ENCODE measurements at places on chromosomes 5 and 9.

GRCh38 chr9:80218328-80218727 is 646.6 kb downstream of the TLE4 start:
- DNase-seq: no peak

DNA sequence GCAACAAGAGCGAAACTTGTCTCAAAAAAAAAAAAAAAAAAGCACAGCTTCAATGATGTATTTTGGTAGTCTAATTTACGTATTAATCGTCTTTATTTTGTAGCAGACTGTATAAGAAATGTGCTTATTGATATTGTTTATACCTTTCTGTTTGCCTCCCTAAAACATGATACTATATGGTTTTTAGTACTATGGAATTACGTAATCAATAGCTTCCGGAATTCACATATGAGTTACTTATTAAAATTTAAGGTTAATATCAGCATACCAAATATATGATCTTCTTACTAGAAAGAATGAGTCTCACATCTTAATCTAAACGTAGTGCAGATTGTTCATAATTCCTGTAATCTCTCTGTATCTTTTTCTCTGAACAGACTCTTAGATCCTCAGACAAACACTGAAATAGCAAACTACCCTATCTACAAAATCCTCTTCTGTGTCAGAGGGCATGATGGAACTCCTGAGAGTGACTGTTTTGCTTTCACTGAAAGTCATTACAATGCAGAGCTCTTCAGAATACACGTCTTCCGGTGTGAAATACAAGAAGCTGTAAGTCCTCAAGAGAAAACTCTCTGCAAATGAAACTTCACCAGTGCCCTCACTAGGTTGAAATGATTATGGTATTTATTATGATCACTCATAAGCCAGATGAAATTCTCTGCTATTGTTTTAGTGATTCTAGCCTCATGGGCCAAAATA is 44.4 kb upstream of the GPR21 start:
- no peak for DNase-seq

GRCh38 chr9:27162045-27162444 is 53.0 kb downstream of the TEK start:
- no peak for DNase-seq

DNA sequence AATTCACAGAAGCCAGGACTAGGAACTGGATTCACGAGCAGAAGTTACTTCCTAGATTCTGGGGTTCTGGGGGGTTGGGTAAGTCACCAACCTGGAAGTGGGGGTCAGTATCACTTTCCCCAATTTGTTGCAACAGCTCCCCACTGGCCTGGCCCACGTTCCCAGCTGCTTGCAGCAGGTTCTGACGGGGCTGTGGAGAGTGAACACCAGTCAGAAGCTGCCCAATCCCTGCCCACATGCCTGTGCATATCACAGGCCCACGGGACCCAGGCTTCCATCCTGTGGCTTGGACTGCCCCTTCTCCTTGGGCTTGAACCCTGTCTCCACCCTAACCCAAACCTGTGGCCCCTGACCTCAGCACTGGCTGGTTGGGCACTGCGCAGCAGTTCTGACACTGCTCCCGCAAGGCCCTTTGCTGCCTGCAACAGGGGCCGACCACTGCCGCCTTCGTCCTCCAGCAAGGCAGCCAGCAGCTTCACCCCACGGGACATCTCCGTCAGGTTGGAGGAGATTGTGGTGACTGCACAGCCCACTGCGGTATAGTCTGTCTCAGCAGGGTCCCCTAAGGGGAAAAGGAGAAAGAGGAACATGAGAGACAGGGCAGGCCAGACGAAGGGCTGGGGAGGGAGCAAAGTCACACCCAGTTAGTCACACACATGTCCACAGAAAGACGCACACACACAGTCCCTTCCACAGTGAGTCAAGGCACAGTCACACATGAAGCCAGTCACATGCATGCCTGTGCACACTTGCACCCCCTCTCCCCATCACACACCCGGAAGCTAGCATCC is 13.1 kb downstream of the TLN1 start:
- no peak for DNase-seq

DNA sequence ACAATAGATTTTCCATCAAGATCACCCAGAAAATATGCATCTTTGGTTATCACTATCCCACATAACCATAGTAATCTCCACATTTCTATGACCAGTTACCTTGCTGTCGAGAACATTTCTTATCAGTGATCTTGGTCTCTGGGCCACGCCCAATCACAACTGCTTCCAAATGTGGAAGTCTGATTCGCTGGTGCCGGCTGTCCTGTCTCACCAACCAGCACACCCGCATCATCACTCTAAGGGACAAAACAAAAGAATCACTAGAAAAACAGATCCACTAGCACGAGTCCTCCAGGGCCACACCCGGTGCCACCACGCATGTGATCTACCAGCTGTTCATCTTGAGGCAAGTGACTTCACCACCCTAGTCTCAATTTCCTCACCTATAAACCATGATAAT is 11.8 kb downstream of the APTX start:
- no peak for DNase-seq

DNA sequence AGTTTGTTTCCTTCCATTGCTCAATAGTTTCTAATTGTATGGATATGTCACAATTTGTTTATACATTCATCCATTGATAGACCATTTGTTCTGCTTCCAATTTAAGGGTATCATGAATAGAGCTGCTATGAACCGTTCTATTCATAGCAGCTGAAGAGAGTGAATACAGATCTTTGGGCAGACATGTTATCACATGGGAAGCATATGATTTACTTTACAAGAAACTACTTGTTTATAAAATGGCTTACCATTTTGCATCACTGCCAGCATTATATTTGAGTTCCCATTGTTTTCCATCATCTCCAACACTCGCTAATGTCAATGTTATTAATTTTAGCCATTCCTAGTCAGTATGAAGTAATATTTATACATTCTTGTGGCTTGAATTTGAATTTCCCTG is 549.0 kb downstream of the MAT2B start:
- no peak for DNase-seq

- no peak for DNase-seq
Measured at GRCh38 chr5:151618907-151619306, 27.8 kb upstream of the FAT2 start.

GRCh38 chr9:26500471-26500870 is 392.1 kb downstream of the CAAP1 start:
- no peak for DNase-seq

GRCh38 chr5:110476164-110476563 is 250.3 kb downstream of the TMEM232 start:
- DNase-seq: no peak

GRCh38 chr9:14238518-14238917 is 75.4 kb downstream of the NFIB start:
- no peak for DNase-seq

GRCh38 chr5:116613445-116613844 is 38.8 kb upstream of the SEMA6A start:
- no peak for DNase-seq

DNA sequence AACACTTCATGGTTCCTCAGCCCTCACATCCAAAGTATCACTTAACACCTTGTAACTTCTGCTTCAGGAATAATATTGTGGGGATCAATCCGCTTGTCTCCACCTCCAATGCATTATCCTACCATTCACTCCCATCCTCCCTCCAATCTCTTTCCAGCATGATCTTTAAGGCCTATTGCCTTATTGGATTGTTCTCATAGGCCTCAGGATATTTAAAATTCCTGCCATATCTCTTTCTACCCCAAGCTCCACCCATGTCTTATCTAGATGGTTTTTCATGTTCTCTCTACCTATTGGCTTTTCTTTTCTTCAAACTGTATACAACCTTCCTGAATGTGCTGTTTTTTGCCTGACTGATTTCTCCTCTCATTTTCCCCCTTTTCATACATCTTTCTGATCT is 7.2 kb downstream of the KDM4C start:
- DNase-seq: no peak

DNA sequence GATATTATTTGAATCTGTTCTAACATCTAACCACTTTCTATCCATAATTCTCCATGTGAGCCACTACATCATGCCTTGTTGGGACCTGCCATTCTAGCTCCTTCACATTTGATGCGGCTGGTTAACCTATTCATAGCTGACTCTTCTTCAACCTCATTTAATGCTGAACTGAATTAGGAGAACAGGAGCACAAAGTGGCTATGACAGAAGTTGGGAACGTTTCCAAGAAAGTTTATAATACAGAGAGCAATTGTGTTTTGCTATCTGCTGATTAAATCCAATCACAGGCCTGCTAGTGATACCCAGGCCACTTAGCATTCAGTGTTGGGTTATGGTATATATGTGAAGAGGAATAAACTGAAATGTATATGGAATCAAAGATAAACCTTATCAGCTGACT is 440.3 kb downstream of the PTPRD start:
- no peak for DNase-seq

- DNase-seq: no peak
Measured at GRCh38 chr5:91190314-91190690, 192.8 kb downstream of the ARRDC3 start.

DNA sequence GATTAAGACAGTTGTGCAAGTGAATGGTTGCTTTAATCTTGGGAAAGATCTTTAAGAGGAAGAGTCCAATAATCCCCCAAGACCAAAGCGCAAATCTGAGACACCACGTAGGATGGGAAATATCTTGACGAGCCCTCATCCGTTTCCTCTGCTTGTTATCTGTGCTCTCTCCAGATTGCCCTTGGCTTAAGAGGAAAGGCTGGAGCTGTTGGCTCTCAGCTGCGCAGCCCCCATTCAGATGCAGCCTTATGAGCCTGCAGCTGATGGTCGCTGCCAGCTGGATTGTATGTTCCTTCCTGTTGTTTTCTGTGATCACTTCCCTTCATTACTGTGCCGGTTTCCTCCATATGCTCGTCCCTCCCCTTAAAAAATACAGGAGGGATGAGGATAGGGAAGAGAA is 47.7 kb downstream of the PWWP2A start:
- no peak for DNase-seq

DNA sequence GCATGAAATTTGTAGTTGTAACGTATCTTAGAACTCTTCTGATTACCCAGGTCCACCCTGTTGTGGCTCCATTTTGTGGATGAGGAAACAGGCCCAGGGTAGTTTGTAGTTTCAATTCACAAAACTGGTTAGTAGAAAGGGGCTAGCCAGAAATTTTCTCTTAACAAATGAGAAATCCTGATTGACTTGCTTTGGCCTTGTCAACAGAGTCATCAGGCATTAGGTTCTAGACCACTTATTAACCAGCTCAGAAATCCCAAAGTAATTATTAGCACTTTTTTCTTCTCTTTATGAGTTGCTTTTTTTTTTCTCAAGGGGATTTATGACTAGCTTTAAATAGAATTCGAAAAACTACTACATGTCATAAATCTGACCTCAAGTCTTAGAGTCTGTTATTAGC is 160.2 kb downstream of the SH3GL2 start:
- no peak for DNase-seq

GRCh38 chr5:10059980-10060379 is 189.7 kb downstream of the ATPSCKMT start:
- DNase-seq: no peak

DNA sequence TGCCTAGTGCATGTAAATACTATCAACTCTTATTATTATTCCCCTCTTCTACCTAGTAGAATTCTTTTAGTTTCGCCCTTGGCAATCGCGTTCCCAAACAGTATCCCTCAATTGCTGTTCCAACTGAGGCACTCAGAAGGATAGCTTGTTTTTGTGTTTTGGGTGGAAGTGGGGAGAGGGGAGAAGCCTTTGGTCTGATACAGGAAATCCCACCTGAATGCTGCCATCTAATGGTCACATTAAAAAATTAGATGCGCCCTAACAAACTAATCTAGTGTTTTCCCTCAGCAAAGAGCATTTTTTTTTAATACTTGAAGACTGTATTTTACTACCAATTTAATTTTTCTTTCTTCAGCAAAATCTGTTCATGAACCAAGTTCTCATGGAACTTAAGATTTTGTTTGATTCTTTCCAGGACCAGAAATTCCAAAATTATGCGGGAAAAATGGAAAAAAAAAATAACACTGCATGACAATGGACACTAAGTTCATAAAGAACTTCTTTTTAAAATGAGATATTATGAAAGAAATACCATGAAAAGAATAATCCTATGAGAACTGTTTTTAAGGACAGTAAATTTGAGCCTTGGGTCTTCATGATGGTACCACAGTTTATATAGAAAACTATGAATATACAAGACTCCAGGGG is 22.2 kb upstream of the GLDC start:
- DNase-seq: no peak

DNA sequence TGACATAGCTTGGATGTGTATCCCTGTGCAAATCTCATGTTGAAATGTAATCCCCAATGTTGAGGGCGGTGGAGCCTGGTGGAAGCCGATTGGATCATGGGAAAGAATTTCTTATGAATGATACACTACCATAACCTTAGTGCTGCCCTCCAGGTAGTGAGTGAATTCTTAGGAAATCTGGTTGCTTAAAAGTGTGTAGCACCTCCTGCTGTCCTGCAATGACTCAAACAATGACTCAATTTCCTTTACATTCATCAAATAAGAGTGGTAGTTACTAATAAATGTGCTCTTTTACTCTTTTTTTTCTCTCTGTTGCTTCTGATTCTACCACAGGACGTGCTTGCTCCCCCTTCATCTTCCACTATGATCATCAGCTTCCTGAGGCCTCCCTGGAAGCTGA is 1696.0 kb upstream of the CDH9 start:
- DNase-seq: no peak

DNA sequence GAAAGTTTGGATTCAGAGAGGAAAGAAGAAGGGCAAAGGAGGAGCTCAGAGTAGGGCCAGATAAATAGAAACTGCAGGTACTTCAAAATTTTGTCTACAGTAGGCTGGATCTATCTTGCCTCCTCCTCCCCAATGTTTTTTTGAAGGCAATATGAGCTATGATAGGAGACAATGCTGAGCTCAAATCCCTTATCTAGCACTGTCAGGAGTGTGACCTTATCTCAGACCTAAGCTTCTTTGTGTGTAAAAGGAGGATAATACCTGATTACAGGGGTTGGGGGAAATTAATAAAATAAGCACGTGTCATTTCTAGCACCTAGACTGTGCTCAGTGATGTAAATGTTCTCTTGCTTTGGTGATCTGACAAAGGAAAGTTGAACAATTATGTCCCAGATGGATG is 137.8 kb upstream of the CD180 start:
- DNase-seq: no peak

DNA sequence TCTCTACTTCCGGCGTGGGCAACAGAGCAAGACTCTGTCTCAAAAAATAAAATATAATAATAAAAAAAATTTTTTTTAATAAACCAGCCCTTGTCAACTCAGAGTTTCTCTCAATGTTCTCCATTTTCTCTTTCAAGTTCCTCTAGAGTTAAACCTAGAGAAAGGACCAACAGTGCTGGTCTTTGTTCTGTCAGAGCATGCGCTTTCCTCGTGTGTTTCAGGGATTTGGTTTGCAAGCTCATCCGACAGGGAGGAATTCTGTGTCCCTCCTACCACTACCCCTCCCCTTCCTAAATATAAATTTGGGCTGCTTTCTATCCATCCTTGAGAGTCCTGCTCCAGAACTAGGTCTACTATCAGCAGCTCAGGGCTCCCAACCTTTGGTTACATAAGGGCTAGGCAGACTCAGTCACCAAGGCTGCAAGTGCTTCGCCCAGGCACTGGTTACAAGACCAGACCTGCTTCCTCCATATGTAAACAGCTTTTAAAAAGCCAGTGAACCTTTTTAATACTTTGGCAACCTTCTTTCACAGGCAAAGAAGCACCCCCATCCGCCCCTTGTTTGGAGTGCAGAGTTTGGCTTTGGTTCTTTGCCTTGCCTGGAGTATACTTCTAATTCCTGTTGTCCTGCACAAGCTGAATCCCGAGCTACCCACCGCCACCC is 13.5 kb downstream of the SETX start:
- DNase-seq: peak; percentile 82

GRCh38 chr5:71839096-71839884 is 120.2 kb downstream of the CARTPT start:
- no peak for DNase-seq

- DNase-seq: no peak
Measured at GRCh38 chr5:116583085-116583861, 8.7 kb upstream of the SEMA6A start.
